ENCODE measurements at places on chromosomes 2 and 18.

- no peak for DNase-seq
Observed at GRCh38 chr2:142946941-142947340, 69.5 kb downstream of the KYNU start.

DNA sequence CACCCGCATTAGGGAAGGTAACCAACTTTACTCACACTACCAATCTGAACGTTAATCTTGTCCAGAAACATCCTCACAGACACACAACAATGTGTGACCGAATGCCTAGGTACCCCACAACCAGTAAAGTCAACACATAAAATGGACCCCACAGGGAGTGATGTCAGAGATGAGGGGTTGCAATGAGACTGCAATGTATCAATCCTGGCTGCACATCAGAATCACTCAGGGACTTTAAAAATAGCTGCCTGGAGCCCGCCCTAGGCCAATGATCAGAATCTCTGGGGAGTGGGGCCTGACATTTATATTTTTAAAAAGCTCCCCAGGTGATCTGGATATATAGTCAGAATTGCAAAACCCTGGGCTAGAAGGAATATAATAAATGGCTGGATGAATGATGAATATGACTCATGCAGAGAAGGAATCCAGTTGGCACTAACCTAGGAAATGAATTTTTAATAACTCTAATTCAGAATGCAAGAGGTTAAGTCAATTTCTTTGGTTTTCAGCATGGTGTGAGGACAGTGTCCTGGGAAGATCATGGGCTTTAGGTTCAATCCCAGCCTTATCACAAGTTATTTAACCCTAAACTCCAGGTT is 92.8 kb downstream of the COLEC12 start:
- DNase-seq = no peak

GRCh38 chr2:106147159-106147558 is 46.9 kb downstream of the UXS1 start:
- DNase-seq = no peak

GRCh38 chr2:208049006-208049405 is 23.7 kb upstream of the PLEKHM3 start:
- no peak for DNase-seq

DNA sequence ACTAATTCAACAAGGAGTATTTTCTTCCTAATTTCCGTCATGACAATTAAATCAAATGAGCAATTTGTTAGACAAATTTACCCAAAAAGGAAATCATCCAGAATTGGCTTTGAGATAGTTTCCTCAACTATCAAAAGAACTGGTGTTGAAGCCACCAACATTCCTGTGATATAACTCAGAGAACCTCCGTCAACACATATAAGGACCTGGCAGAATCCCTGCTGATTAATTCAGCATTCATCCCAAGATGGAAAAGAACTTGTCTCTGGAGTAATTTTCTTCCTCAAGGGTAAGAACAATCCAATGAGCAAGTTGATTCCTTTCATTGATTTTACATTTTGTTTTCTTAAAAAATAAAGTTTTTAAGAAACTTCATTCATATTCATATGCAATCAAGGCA is 62.0 kb downstream of the MBD2 start:
- DNase-seq = no peak

- DNase-seq = no peak
Observed at GRCh38 chr2:150473767-150474166, 13.7 kb downstream of the RND3 start.

GRCh38 chr2:148209603-148210002 is 188.7 kb downstream of the MBD5 start:
- no peak for DNase-seq

- peak; percentile 31 for DNase-seq
Observed at GRCh38 chr2:114550895-114551793, 108.7 kb downstream of the DPP10 start.

DNA sequence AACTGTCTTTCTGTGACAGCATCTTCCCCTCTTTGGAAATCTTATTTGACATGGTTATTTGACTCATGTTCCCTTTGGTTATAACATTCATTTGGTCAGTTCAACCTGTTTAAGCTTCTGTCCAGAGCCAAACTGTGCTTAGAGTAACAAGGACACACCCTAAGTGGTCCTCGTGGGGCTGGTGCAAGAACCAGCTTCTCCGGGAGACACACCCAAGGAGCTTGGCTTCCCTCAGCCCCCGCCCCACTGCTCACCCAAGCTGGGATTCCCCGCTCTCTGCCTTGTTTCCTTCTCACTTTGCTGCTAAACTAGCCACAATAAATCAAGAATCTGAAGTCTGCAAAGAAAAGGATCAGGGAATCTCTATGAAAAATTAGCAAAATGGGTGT is 1.4 kb downstream of the SCYGR3 start:
- no peak for DNase-seq

- no peak for DNase-seq
Observed at GRCh38 chr18:3092727-3093126, 79.8 kb upstream of the LPIN2 start.

- no peak for DNase-seq
Observed at GRCh38 chr2:238875471-238876231, 27.8 kb downstream of the TWIST2 start.

- DNase-seq = no peak
Observed at GRCh38 chr2:143776526-143777297, 647.5 kb downstream of the ARHGAP15 start.

GRCh38 chr18:40259115-40259835 is 1695.8 kb upstream of the PIK3C3 start:
- DNase-seq = no peak

- DNase-seq = no peak
Observed at GRCh38 chr2:240836781-240837467, 16.9 kb upstream of the KIF1A start.

GRCh38 chr18:62721839-62722795 is 6.8 kb downstream of the PHLPP1 start:
- DNase-seq = no peak

- DNase-seq = no peak
Observed at GRCh38 chr18:74994502-74995418, 214.2 kb downstream of the PTGR3 start.

DNA sequence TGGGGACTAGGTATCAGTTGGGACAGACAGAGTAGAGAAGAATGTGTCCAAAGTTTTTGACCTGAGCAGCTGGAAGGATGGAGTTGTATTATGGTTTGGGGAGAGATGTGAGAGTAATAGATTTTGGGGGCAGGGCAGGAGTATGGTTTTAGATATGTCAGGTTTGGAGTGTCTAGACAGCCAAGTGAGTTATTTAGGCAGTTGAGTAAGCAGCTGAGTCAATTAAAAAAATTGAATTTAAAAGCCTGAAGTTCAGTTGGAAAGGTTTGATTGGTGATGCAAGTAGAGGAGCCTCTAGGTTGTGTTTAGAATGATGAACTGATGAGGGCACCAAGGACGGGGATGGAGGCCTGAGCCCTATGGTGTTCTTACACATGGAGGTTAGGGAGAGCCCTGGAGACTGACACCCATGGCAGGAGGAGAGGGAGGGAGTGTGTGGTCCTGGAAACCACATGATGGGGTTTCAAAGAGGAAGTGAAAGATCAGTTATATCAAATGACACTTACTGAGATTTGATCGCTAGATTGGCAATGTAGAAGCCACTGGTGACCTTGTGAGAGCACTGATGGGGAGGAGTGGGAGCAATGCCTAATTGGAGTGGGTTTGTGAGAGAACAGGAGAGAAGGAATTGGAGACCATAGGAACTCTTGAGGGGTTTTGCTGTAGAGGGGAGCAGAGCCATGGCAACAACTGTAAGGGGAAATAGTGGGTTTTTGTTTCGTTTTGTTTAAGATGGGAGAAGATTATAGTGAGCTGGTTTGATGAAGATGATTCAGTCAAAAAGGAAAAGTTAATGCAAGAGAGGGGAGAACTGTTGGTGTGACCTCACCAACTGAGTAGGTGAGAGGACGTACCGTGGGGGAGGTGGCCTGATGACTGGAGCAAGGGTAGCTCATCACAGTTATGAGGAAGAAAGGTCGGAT is 10.3 kb downstream of the ITGA6 start:
- no peak for DNase-seq

DNA sequence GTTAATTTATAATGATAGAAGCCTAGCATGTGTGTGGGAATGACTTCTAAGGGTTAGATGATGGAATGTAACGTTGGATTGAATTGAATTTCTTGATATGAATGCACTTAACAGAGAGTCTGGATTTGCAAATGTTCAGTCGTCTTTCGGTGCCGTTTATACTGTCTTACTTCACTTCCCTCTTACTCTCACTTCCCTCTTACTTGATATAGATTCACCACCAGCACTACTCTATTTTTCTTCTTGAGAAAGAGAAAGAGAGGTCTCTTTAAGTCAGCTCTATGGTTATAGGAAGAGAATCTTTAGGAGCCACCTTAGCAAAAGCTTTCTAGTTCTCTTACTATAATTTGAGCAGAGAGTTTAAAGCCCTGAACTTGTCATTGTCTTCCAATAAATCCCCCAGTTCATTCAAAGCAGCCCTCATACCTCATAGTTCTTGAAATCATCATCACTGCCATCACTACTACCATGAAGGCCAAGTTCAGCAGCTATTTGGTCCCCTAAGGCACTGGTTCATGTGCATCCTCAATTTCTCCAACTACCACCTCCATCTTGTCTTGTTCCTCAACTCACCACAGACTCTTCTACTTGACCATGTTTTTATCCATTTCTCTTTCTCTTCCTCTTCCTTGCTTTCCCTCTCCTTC is 501.7 kb upstream of the TCF4 start:
- no peak for DNase-seq

GRCh38 chr2:69089998-69090397 is 77.0 kb downstream of the ANTXR1 start:
- DNase-seq = no peak

DNA sequence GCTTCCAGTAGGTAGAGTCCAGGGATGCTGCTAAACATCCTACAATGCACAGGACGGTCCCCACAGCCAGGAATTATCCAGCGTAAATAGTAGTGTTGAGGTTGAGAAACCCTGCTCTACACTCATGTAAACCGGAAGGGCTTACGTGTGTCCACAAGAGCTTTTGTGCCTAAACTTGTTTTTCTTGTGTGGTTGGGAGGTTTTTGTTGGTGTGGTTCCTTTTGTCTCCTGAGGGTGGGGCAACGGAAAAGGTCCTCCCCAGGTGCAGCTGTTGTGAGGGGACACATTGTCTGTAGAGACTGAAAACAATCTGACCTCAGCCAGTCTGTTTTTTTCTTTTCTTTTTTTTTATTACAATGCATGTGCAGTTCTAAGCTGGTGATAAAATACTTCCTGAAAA is 72.7 kb upstream of the MGAT5 start:
- no peak for DNase-seq

DNA sequence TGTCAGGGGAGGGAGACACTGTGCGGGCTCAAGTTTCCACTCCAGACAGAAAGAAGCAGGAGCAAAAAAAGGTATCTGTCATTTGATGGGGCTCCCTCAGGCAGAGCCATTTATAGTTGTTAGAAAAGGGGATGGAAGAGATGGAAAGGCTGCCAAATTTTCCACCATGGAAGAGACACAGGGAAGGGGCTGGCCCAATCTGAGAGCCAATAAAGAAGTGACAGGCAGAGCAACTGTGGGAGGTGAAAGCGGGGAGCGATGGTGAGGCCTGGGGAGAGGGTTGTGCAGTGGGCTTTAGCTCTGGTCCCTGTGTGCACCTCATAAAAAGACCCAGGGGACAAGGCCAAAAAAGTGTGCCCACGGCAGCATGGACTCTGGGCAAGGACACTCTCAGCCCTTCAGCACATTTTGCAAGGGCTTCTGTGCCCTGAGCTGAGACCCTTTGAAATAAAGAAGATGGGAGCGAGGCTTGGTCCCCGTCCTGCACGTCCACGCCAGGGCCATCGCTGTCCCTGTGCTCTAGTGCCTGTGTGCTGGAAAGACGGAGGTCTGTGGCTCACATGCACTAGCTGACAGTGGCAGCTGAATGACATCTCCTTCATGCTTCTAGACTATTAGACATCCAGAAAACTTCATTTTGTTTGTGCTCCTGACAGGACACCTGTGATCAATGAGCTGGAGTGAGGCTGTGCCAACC is 456.7 kb upstream of the HS6ST1 start:
- DNase-seq = peak; percentile 36

DNA sequence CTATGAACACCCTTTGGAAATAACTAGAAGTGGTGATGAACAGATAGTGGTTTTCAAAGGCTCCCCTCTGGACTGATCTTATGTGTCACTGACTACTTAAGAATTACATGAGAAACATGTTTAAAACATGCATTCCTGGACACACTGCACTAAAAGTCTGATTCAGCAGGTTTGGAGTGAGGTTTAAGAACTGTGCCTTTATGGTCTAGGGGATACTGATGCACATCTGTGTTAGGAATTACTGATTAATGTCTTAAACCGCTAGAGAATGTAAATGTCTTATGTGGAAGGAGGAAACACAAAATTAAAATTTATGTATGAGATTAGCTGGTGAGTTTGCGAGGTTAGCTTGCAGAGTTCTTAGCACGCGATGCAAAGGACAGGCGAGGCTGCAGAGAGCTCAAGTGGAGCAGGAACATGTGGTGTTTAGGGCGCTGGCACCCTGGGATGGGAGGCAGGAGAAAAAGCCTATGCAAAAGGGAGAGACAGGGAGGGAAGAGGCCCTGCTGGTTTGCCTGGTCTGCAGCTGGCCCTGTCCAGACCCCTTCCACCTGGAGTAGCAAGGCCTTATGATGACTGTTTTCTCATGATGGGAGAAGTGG is 11.7 kb downstream of the SH3YL1 start:
- DNase-seq = no peak

DNA sequence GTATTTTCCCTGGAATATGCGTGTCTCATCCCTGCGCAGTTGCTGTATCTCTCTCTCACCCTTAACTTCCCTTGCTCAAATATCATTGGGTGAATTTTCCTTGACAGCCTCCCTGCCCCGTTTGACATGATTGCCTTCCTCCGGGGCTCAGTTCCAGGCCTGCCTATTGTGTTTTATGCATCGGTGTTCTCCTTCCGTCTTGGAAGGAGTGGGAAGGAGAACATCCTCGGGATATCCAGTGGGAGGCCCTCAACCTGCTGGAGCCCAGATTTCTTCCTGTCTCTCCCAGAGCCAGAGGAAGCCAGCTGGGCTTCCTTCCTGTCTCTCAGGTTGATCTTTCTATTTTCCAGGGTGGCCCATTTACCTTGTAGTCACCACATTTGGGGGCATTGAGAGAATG is 434.7 kb upstream of the HS6ST1 start:
- no peak for DNase-seq

GRCh38 chr2:17857021-17857420 is 21.4 kb upstream of the KCNS3 start:
- no peak for DNase-seq

- DNase-seq = peak; percentile 85
Observed at GRCh38 chr18:79950515-79951341, 725 bp downstream of the SLC66A2 start.

DNA sequence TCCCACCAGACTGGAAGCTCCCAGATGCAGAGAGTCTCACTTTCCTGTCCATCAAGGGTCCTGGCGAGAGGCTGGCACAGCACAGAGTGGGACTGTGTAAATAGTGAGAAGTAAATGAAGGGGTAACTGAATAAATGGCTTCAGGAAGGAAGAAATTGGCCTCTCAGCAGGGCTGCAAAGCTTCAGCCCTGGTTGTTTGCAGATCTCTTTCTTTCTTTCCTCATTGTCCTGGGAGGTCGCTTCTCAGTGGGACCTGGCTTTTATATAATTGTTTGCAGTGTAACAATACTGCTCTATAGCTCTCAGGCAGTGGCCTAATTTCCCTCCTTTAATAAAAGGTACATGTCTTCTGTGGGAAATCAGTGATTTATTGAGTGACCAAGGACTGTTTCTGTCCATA is 74.9 kb upstream of the GPR45 start:
- DNase-seq = no peak

- no peak for DNase-seq
Observed at GRCh38 chr18:850960-851359, 38.9 kb upstream of the YES1 start.

All from pancreas (tissue), 10 donors.